Tongue (tissue), 3 donors: ENCODE measurements at places on chromosomes 1 and 21. TPM values are rescaled to one million over a fixed set of nuclear protein-coding genes. Genes with fewer than 3 reads are reported as not detected.

- no peak for DNase-seq
Observed at GRCh38 chr1:205069371-205070125, 14.7 kb downstream of the TMEM81 start.

YBX1 gene
- total RNA-seq, result 557 TPM

GRCh38 chr1:187396226-187396625 lies 567.5 kb downstream of the PLA2G4A start:
- peak; percentile 9 for DNase-seq

GRCh38 chr1:17287130-17287776 lies 20.7 kb upstream of the PADI4 start:
- no peak for DNase-seq

GRCh38 chr21:39523915-39524314 lies 72.1 kb downstream of the SH3BGR start:
- DNase-seq, result no peak

DNA sequence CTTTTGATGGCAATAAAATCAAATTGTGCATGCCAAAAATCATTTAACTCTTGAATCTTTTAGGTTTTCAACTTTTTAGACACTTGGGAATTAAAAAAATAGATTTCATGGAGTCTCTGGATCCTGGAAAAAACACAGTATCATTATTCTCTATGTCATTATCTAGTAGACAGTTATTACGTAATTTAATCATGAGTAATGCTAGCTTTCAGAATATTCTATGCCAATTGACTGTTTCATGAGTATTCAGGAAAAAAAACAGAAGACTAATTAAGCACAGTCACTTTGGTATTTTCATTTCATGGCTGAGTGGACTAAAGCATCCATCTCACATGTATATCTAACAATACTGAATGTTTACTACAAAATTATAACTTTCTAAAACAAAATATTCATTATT lies 44.0 kb downstream of the ODF2L start:
- no peak for DNase-seq

DNA sequence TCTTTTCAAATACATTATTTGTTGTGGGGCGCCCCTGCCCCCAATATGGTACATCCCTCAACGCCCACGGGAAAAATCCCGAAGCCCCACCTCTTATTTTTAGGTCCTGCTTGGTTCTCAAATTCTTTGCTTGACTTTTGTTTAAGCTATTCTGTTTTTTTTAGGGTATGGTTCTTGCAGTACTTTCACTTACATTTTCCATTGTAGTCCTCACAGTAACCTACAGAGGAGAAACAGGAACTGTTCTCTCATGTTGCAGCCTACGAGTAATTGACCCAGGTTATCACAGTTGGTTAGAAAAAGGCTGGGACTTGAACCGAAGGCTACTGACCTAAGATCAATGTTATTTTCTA lies 697 bp upstream of the C21orf91 start:
- no peak for DNase-seq

DNA sequence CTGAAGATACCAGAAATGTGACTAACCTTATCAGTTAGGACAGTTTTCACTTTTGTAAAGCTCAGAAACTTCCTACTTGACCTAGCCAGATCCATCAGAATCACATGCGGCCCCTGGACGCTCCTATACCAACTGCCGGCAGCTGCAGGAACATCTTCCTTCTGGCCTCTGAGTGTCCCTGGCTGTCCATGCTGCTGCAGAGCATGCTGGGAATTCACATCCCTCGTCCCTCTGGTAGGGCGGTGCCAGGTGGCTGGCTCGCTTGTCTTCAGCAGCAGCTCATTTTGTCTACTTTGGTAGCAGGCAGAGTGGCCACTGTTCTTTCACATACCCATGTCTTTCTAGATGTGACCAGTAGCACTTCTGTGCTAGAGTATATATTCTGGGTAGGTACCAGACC lies 34.4 kb downstream of the HHAT start:
- DNase-seq, result no peak

DNA sequence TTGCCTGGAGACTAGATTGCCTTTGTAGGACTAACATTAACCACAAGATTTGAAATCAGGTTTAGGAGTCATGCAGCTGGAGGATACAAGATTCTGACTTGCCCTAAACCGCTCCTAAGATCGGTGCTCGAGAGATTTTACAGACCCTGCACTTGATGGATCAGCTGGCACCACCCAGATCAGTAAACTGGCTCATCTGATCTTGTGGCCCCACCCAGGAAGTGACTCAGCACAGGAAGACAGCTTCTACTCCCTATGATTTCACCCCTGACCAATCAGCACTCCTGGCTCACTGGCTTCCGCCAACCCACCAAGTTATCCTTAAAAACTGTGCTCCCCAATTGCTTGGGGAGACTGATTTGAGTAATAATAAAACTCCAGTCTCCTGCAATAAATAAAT lies 876 bp upstream of the CATSPERE start:
- DNase-seq, result peak; percentile 21

DNA sequence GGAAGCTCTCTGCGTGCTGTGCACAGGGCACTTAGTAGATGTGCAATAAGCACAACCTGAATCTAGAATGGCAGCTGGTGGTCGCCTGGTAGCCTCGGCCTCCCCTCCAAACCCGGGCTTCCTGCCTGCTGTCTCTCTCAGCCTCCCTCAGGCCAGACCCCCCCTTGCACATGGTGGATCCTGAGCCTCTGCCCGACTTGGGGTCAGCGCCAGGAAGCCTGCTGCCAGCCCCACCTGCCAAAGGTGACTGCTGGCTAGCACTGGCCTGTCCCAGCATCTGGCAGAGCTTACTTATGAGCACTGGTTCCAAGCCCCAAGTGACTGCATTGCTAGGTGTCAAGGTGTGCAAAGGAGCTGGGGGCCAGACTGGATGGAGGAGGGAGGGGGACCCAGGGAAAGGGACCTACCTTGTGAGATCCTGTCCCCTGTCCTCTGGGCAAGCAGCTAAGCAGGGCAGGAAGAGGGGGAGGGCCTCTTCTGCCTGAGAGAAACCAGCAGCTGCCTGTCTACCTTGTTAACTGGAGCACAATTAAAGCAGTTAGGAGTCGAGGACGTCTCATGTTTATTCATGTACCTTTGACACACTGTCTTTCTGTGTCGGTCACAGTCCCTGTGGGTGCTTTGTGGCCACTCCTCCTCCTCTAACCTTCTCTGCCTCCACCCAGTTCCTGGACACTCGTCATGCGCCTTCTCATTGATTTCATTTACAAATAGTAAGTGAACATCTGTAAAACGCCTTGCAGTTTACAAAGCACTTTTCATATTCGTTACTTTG lies 100.9 kb downstream of the DDX20 start:
- no peak for DNase-seq

- DNase-seq, result no peak
Observed at GRCh38 chr1:89906088-89906487, 85.3 kb downstream of the LRRC8D start.

DNA sequence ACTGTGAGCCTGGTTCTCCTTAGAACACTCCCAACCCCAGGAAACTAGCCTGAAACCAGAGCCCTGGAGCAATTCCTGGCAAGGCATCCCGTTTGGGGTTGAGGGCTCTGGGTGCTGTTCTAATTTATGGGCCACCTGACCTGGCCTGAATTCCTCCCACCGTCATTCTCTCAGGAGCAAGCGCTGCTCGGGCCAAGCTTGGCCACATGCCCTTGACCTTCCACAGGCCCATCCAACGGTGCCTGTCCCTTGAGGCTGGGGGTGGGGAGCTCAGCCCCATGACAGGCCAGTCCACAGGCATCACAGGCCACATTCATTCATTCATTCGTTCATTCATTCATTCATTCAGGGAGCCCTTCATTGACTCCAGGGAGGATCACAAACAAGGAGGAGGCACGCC lies 5.3 kb downstream of the PADI2 start:
- DNase-seq, result no peak

DNA sequence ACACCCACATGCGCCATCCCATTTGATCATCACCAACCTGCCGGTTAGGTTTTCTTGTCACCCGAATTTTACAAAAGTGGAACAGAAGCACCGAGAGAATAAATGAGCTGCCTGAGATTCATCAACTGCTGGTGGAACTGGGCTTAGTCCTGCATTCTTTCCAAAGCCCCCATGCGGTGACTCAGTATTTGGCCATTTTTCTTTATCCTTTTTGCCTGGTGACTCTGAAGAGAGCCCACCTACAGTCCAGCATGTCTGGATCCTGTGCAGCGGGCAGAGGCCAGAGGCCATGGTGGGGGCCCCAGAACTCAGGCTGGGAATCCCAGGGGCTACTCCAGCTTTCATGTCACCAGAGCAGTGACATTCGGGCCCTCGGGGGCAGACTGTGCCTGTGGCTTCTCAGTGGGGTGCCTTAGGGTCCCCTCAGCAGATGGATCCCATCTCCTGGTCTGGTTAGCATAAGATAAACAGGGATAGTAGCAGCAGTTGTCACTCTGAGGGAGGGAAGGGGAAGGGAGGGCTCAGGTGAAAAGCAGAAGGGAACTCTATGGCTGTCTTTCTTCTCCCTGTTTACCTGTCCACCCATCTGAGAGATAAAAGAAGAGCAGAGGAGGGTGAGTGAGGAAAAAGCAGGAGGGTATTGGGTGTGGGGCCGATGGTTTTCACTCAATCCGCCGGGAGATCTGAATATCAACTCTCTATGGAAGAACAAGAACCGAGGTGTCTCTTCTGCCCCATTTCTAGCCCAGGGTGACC lies 63.2 kb downstream of the KIF26B start:
- DNase-seq, result no peak

- no peak for DNase-seq
Observed at GRCh38 chr21:46503922-46504550, 45.3 kb downstream of the DIP2A start.
